ENCODE measurements at places on chromosomes 1 and 21.

DNA sequence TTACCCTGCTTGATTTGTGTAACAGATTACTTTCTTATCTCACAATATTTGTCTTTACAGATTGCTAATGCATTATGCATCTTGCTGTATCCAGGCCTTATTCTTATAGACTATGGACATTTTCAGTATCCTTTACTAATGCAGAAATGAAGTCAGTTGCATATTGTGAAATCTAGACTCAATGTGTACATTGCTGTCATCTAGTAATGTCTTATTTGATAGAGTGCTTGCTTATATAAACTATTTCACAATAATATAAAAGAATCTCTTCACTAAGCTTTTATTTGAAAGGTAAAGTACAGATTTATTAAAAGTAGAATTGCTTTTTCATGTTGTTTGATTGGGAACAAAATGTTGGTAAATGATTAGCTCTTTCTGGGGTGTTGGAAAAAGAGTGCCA, 39.6 kb downstream of the ALG6 start:
- no peak for DNase-seq

DNA sequence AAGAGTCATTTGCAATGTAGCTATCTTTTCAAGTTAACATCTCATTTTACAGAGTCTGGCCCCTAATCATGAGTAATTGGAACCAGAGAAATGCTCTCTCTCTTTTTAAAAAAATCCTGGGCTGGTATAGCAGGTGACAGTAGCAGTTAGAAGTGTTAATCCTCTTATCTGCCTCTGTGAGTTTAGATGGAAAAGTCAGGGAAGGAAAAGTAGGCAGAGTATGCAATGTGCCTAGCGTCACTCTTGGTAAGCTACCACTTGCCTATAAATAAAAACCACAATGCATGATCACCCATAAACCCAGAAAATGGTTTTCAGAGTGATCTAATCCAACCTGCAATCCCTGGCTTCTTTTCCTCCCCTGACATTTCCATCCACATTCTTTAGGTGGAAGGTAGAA, 43.2 kb downstream of the UTP25 start:
- DNase-seq, result no peak

- DNase-seq, result no peak
Measured at GRCh38 chr1:47824716-47825115, 172.5 kb downstream of the TRABD2B start.

- no peak for DNase-seq
Measured at GRCh38 chr1:192776998-192777397, 31.8 kb upstream of the RGS2 start.

DNA sequence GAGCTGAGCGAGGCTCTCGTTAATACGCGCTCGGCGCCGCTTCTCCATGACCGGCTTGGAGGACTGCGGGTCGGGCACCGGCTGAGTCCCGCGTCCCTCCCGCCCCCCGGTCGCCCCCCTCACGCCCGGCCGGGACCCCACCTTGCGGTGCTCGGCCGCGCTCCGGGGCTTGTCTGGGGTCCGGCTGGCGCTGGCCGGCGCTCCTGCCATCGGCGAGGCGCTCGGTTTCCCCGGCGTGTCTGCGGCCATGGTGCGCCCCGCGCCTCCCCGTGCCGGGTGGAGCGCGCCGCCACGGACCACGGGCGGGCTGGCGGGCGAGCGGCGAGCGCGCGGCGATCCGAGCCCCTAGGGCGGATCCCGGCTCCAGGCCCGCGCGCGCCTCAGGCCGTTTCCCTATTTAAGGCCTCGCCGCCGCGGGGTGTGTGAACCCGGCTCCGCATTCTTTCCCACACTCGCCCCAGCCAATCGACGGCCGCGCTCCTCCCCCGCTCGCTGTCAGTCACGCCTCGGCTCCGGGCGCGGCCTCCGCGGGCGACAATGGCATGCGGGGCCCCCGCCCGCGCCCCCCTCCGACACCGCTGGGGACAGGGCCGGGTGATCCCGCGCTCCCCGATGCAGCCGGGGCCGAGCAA, at the start of gene HES4:
Gene HES4 (minus strand): TSS at position 373 of the 632 bp plus-strand sequence. CDS start 124 bp downstream, at position 249.
- peak; percentile 60 for DNase-seq

DNA sequence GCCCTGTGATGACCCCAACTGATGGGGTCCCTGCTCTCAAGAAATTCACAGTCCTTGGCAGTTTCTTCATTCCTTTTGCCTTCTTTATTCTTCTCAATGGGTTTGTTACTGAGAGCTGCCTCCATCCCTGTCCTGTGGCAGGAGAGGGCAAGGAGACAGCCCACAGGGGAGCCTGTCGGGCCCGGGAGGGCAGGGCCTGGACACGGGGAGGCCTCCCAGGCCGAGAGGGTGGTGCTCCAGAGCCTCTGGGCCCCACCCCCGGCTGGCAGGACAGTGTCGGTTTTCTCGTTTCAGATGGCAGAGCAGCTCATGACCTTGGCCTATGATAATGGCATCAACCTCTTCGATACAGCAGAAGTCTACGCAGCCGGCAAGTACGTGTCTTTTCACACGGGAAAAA, 36.2 kb downstream of the KCNAB2 start:
- no peak for DNase-seq

- DNase-seq, result peak; percentile 77
Measured at GRCh38 chr1:168225476-168226190, at the start of gene SFT2D2. Gene SFT2D2 (plus strand): TSS chr1:168226004. CDS start chr1:168226080, 76 bp downstream.

DNA sequence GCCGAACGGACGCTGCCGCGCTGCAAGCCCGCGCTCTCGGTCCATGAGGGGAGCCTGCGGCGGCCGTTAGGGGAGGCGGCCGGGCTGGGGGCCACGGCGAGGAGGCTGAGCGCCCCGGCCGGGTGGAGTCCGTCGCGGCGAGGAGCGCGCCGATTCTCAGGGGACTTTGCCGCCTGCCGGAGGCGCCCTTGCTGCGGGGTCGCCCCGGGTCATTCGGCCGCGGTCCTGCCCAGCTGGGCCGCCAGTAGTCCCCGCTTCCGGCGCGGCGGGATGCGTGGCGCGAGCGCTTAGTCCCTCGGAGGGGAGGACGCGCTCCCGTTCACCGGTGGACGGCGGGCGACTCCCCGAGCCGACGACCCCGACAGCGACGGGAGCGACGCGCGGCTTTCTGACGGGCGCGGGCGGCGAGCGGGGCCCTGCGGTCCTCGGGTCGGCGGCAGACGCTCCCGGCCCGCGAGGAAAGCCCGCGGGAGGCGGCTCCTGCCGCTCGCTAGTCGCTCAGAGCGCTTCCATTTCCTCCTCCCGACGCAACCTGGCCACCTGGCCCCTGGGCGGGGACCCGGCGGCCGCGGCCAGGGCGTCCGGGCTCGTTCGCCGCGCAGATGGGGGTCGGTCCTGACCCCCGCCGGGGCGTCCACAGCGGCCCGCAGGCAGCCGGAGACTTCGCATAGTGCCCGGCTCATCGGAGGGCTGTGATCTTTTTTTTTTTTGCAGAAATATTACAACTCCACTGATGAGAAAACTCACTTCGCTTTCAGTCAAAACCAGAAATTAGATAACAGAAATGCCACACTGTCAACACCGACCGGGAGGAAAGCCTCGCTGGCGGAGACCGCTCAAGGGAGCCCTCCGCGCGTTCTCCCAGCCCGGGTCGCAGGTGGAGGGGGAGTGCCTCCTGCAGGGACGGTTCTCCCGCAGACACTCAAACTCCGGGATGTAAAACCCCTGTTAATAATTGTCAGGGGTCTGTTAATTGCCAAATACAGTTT, 641 bp upstream of the ZBTB21 start:
- no peak for DNase-seq

- DNase-seq, result no peak
Measured at GRCh38 chr1:31460027-31460426, 47.0 kb downstream of the SERINC2 start.

DNA sequence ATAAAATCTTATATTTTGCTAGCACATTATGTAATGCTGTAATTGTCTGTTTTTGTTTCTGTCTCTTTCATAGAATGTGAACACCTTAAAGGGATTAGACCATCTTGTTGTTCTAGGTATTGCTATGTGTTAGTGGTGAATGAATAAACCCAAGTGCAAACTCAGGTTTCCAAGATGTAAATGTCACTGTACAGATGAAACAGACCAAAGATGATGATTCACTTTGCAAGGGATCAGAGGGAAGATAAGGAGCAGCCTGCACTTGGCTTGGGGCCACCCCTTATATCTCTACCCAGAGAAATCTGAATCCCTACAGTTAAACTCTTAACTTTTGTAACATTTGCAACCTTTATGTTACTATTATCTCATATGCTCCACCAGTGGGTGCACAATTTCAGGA, 25.4 kb downstream of the UROD start:
- DNase-seq, result no peak

DNA sequence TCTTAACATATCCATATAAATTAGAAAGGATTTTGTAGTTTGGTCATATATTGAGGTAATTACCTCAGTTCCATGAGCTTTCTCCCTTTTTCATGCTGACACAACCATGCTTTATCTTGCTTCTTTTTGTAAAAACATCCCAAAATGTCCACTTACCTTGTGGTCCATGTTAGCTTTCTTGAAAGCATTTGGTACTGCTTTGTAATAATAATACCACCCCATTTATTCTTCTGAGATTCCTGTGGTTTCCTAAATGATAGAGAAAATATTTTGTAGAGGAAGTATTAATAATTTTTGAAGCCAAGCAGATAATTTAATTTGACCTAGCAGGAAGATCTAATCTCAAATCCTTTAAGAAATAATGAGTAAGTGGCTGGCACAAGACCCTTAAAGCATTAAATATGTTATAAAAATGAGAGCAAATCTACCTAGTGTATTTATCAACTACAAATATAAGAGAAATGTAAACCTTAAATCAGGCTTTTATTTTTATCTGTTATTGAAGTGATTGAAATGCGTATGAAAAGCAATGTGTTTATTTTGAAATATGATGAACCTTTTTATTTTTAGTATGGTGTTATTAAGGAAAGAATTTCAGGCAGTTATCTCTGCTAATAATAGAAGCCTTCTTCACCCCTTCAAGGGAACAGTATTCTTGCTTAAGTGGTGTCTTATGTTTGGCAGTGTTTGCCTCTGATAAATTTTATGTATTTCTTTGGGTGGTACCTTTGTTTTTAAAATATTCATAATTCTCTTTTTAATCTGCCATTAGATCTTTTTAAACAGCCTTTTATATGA, 9.2 kb downstream of the PRKAA2 start:
- DNase-seq, result no peak

DNA sequence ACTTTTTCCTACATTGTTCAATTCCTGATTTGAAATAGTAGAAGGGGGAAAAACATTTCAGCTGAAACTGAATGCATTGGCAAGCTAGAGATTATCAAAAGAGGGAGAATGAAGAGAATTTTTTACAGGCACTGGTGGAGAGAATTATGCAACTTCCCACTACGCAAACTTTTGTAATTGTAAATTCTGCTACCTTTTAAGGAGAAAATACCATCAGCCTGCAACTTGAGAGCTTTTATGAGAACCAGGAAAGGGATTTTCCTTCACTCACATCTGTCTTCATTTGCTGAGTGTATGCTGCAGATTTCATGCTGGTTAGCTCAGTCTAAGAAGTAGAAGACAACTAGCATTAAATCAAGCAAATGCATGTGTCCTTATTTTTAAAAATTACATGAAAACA, 43.7 kb downstream of the ADAMTS1 start:
- DNase-seq, result no peak

GRCh38 chr1:69738458-69739250, 170.9 kb downstream of the LRRC7 start:
- DNase-seq, result no peak

GRCh38 chr1:36094621-36095061, 5.9 kb downstream of the ADPRS start:
- no peak for DNase-seq

DNA sequence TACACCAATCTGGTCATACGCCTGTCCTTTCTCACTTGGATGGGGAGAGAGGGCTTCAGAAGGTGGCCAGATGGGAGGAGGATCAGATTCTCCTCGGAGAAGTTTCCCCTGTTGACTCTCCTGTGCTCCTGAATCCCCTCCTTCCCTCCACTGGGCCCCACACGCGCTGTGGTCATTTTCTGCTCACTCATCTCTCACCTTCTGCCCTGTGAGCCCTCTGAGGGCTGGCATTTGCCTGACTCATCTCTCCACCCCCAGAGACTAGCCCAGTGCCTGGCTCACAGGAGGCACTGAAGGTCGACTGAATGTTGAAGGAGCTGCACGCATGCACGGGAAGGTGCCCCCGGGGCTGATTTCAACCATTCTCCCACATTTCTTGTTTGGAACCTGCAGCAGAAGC, 14.2 kb downstream of the ABCA4 start:
- no peak for DNase-seq

DNA sequence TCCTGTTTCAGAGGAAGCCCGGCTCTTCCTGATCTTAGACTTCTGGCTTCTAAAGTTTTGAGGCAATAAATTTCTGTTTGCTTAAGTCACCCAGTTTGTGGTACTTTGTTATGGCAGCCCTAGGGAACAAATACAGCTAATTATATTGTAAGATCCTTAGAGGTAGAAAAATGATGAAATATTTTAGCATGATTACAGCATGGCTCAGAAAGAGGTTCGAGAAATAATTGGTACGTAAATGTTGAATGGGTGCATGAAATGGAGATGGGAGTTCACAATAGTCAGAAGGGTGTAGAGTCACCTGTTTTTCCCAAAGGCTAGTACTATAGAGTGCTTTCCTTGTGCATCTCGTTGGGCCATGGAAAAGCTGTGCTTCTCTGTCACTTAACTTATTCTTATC, 123.5 kb downstream of the RUNX1 start:
- no peak for DNase-seq

DNA sequence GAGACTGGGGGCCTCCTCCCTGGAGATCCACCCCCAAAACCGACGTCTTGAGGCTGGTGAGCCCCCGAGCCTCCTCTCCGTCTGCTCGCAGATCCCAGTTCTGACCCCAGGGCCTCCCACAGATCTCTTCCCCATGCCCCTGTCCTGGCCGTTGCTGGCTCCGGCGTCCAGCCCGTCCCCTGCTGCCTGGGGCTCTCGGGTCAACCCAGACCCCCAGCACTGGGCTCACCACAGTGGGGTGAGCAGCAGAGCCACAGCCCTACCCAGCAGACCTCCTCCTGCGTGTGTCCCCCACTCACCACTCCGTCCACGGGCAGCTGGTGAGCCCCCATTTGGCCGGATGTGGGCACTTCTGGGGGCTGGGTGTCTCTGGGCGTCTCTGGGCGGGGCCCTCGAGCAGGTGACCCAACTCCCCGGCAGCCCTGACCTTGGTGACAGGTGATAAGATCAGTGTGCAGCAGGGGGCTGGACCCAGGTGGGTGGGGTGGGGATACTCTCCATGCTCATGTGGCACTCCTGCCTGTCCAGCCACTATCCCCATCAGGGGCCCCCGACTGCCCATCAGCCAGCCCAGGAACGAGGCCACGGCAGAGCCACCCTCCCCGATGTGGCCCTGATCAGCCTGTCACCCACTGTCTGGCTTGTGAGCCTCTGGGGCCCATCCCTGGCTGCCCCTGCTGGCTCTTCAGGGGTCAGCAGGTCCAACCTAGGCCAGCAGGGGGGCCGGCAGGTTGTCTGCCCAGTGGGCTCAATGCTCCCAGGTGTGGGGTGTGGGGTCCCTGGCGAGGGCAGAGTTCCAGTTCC, 709 bp downstream of the TNFRSF14 start:
- DNase-seq, result no peak

GRCh38 chr1:145961109-145961424, 3.2 kb upstream of the LIX1L start:
- DNase-seq, result no peak

GRCh38 chr1:23872421-23872820, 4.3 kb upstream of the FUCA1 start:
- no peak for DNase-seq
